ENCODE measurements at places on chromosomes 7 and 10.

DNA sequence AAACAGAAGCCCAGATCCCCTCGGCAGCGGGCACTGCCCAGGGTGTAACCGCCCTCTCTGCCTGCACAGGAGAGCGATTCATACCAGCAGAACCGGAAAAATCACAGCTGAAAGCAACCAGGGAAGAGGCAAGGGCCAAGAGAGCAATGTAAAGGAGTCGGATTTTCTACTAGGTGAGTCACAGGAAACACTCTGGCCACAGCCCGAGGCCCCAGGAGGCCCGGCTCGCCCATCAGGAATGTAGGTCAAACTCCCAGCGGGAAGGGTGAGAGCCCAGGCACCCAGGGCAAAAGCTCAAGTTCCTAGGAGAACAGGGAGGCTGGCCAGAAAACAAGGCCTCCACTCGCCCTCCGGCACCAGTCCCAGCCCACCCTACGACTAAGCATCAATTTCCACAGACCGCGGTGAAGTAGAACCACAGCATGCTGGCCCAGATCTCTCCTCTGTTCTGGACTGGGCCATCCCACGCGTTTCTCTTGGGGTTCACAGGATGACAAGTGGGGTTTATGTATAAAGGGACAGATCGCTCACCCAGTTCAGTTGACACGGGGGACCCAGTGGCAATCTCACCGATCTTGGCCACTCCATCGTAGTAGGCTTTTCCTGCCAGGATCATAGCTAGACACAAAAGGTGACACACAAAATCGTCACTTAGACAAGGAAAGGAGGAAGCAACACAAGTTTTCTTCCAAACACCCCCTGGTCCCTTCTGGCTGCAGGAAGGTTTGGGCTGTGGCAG, 46.2 kb downstream of the BAIAP2L1 start:
- no peak for DNase-seq

DNA sequence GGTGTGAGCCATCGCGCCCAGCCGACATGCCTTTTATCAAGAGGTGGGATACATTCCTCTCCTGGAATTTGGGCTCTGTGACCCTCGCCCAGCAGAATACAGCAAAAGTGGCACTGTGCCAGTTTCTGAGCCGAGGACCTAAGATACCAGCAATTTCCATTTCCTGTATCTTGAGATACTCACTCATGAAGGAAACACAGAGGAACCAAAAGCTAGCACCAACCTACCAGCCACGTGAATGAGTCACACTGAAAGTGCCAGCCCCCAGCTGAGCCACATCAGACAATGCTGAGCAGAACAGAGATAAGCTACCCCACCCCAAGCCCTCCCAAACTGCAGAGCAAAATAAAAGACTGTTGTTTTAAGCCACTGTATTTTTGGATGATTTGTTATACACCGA, 56.3 kb downstream of the CACUL1 start:
- DNase-seq = peak; percentile 11

DNA sequence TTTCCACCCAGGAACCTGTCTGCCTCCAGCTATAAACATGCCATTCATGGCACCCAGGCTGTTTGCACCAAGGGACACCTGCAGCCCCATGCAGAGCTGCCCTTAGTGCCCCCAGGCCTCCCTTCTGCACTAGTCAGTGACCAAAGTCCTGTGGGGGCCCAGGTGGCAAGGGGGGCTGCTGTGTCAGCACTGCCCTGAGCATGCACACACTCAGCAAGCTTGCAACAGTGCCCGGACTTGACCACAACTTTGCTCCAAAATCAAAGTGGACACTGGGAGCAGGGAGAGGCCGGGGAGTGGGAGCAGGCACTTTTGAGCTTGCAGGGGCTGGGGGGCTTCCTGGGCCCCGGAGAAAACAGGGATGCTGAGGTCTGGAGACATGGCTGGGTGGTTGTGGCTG, 192.9 kb upstream of the MBL2 start:
- no peak for DNase-seq

DNA sequence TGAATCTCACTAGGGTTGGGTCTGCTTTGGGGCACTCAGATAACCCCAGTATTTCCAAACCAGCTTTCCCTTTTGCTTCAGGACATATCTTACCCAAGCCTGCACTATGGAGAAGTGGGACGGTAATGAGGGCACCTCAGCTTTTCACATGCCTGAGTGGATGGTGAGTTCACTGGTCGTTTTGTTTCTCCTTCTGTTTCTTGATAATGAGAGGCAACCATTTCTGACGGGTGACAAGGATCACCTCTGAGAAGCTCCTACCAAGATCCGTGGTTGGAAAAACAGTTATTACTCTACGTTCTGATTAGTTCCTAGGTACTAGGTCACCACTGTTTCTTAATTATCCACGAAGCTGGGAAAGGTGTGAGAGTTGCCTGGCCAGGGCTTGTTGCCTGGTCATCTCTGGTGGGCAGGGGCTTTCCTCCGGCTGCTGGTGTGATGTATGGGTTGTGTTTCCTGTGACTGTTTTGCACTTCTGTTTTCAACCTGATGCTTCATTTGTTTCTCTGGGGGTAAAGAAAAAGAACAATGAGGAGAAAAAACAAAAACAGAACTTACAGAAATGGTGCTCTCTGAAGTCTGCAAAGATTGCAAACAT, 65.7 kb upstream of the STRIP2 start:
- no peak for DNase-seq

DNA sequence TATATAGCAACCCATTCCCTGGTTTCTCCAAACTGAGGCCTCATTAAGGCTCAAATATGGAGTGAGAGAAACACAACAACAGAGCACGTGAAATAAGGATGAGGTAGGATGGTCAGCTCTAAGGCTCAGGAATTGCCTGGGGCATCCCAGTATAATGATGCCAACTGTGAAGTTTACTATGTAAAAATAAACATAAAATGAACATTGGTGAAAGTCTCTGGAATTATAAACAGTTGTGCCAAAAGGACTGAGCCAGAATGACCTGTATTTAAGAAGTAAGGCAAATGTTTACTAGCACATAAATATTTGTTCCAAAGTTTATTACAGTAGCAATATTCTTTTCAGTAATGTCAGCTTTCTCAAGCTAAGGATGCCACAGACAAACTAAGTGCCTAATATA, 64.6 kb downstream of the ZNF680 start:
- DNase-seq = no peak

DNA sequence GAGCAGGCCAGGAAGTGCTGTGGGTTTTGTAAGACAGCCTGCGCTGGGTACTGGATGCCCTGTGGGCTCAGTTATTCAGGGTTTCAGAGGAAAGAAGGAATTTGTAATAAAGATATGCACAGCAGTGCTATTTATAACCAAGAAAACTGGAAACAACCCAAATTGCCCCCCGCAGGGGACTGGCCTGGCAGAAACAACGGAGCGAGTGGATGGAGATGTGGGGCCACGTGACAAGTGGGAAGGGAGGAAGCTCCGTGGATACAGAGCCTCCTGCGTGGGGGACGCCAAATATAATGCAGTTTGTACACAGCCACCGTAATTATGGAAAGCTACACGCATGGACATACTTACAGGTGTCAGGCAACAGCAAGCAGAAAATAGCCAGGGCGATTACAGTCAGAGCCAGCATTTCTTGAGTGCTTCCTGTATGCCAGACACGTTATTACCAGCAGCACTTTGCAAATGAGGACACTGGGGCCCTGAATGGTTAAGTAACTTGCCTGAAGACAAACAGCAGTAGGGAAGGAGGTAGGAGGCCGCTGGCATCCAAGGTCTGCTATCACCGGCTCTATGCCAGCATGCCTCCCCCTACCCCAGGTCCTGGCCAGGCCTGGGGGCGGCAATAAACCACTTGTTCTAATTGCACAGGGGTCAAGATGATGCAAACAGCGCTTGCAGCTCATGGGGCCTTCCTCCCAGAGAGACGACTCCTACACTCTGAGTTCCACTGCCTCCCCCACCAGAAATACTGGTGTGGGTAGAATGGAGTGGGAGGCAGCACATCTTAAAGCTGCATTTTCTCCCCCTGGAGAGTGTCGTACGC, 8.7 kb upstream of the CAMK2B start:
- no peak for DNase-seq

DNA sequence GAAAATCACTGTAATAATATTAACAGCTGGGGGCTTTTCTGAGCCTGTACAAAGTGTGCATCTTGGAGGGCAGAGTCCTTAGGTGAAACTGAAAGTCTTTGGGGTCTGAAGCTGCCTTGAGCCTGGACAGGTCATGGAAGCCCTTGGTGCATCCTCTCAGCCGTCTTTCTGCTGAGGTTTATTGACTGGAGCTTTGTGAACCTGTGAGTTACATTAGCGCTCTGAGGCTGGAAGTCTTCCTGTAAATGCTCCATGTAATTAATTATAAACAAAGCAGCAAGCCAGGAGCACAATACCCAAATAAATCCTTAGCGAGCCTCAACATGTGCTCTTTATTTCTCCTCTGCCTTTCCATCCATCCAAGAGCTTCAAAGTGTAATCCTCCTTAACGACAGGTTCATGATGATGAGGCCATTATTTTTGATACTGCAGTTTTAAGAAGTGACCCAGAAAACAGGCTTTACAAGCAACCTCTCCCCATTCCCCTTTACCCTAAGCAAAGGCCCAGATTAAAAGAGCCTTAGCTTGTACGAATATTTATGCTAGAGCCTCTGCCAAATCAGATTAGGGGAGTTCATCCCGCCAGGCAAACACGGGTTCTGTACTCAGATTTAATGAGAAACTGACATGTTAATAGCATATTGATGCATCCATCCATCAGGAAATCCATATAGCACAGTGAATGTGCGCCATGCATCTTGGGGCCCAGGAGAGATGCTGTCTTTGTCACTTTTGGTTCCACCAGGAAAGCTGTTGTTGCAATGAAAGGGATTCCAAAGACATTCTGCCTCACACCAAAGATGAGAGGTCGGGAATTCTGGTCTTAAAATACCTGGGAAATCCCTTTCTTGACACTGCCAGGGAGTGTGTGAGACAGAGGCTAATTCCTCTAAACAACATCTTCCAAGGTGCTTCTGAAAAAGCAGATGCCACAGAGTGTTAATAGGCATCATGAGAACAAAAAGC, 118.1 kb downstream of the ANLN start:
- no peak for DNase-seq

DNA sequence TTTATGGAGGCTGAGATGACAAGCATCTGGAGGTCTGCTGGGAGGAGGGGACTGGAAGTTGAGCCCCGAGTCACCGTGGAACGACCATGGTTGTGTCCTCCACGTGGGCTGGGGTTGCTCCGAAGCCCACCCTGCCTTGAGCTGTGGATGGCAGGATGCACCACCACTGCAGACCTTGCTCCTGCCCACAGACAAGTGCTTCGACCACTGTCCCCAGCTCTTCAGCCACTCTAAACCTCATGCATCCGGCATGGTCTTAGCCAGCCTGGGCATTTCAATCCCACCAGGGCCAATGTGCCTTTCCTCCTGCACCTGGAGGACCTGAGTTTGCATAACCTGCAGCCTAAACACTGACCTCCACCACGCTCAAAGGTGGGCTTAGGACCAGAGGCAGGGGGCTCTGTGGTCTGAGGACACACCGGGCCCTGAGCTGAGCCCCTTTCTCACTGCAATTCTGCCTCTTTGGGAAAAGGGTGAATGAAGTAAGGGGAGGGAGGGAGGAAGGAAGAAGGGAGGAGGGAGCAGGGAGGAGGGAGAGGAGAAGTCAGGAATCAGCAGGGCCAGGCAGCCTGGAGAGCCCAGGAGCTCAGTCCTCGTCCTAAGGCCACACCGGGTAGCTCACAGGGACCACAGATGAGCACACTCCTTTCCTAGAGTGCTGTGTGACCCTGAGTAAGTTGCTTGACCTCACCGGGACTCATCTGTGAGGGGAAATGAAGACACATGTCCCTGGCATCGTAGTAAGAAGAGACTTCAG, 44.8 kb upstream of the DNAAF5 start:
- DNase-seq = no peak

DNA sequence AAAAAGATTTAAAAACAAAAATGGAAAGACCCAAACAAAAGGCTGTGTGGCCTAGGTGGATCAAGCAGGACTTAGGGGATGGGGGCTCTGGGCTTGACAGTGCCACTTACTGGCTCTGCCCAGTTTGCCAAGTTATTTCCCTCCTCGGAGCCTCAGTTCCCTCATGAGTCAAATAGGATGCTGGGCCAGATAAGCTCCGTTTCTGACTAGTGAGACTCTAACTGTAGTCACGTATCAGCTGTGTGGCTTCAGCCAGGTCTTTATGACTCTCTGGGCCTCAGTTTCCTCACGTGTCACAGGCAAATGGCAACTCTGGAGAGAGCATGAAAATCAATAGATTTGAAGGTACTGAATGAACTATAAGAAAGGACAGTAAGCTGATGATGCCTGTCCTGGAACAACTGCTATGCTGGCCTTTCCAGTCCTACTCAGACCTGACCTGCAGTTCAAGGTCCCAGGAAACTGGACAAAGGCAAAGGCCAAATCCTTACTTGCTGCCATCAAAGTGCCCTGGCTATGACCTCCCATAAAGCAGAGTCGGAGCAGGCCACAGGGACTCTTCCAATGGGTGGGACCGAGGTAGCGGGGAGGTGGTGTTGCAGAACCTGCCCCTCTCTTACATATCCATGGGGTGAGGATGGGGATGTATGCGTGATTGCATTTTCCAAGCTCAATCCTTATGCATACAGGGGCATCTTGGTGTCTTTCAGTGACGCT, 27.0 kb downstream of the FAM53B start:
- no peak for DNase-seq

DNA sequence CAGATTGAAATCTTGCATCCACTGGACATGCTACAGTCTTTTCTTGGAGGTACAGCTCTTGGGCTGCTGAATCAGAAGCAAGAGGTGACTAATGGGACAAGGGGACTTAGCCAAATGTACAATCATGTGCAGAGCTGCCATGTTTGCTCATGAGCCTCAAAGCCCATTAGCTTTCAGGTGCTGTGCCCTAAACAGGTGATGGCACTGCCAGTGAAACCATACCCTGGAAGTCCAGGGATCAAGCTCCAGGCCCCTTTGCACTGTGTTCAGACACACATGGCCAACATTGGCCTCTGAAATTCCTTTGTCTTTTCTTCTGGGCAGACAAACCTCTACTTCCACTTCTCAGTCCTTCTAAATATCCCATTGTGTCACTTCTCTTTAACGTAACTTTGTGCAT, 328.2 kb downstream of the GRID1 start:
- no peak for DNase-seq

DNA sequence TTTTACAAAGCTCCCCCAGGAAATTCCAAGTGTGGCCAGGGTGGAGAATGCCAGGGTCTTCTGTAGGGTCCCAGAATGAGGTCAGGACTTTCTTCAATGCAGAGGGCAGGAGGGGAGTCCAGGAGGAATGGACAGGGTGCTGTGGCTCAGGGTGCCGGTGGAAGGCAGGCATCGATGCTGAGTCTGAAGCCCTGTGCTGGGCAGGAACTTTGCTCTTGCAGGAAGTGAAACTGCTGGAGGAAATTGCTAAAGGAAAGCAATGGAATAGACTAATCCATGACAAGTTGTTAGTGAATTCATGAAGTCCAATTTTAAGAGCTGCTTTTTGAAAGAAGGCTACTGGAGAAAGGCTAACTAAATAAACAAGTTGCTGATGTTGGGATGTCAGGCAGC, 14.8 kb downstream of the PTPRE start:
- no peak for DNase-seq
